ENCODE measurements at places on chromosomes 3 and 15.

DNA sequence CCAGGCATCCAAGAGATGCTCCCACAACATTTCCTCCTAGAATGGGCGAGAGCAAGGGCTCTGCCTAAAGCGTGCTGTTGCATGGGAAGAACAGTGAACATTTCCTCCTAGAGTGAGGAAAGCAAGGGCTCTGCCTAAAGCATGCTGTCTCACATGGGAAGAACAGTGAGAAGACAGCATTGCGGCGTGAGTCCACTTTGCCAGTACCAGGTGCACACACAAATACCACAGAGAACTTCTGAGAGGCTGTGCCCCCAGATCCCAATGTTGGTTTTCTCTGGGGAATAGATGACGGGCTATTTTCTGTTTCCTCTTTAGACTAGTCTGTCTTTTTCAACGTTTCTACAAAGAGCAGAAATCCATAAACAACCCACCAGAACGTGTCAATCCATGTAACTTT is 142.9 kb downstream of the LRRK1 start:
- no peak for DNase-seq

DNA sequence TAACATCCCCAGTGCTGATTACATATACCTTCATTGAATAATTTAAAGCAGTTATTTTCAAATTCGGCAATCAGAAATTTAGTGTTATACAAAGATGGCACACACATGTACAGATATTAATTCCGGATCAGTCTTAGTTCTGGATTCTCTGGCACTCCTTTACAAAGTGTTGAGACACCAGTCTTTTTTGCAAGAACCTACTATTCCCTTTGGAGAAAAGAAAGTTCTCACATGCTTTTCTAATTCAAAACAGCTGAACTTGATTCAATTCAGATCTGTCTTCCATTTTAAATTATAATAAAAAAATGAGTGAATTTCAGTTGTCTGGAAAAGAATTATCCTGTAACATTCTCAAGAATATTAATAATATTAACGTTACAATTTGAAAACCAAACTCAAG is 20.4 kb downstream of the CCDC191 start:
- DNase-seq, result no peak

DNA sequence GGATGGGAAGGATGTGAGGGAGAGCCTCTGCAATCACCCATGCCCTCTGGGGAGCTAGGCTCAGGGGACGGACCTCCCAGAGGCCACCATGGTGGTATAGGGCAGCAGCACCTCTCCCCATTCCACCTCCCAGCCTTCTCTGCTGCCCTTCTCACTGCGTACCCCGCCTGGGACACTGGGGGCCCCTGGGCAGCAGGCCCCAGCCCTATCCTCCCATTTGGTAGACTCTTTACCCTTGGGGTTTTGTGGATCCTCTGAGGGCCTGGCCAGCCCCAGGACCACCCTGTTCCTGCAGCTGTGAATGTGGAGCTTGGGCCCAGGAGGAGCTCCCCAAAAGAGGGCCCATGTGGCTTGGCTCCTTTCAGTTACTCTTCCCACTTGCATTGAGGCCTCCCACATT is 131.9 kb downstream of the DNAJB8 start:
- no peak for DNase-seq

DNA sequence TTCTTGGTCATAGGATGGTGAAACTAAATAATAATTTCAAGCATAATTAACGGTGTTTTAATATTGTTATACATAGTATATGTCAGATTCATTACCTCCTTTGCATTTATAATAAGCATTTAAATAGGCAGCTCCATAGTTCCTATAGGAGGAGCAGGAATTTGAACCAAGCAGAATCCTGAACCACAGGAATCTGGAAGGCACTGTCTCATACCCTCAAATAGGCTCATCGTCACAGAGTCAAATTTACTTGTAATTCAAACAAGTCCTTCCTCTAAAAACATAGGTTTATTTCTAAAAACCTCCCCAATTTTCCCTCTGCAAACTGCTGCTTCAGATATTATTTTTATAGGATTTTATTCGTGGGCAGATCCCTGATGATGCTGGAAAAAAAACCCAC is 376.3 kb upstream of the ARHGEF26 start:
- DNase-seq, result no peak

- DNase-seq, result no peak
Measured at GRCh38 chr3:13080591-13080990, 7.4 kb upstream of the IQSEC1 start.

GRCh38 chr3:23519314-23520208 is 286.2 kb upstream of the UBE2E1 start:
- DNase-seq, result no peak

GRCh38 chr3:196399485-196399945 is 32.7 kb downstream of the UBXN7 start:
- no peak for DNase-seq

DNA sequence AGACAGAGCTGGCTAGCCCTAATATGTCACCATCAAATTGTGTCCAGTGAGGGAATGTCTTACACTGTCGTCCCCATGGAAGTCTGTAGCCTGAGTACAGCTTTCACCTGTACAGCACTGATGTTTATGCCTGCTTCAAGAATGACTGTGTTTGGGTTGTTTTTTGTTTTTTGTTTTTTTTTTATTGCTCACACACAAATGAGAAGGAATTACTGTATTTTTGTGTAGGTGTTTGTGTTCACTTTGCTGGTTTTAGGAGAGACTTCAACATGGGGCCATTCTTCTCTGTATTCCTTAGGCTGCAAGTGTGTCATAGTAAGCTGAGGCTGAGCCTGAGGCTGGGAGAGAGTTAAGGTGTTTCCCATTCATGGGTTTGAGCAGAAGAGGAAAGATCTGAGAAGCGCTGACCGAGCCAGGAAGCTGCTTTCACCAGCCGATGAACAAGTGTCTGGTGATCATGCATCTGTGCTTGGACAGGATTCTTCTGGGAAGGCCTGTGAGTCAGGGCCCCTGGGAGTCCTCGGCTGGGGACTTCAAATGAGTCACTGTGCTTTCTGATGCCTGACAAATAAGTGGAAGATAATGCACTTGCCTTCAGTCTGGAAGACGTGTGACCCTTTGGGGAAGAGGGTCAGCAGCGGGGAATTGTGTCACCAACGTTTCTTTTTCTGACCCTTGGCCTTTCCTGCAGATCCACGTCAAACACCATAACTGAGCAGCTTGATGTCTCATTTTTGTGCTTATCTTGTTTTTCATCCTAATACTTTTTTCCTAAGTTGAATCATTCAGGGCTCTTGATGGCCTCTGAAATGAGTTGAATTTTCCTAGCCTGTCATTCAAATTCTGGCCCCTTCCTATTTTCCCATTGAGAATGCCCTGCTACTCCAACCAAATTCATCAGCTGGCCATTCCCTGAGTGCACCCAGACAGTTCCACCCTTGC is 36.7 kb upstream of the ZBTB38 start:
- no peak for DNase-seq

DNA sequence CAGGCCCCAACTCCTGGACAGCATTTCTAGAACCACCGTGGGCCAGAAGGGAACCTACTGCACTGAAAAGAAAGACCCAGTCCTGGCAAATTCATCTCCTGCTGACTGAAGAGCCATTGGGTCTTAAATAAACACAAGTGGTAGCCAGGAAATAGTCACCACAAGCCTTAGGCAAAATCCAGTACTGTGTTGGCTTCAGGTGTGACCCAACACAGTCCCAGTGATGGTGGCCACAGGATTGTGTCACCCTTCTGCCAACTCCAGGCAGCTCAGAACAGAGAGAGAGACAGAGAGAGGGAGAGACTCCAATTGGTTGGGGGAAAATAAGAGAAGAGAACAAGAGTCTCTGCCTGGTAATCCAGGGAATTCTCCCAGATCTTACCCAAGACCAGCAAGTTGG is 23.1 kb downstream of the NEDD4 start:
- DNase-seq, result no peak

- no peak for DNase-seq
Measured at GRCh38 chr3:29022976-29023375, 257.9 kb upstream of the RBMS3 start.

GRCh38 chr15:62119227-62119864 is 45.7 kb downstream of the C2CD4B start:
- no peak for DNase-seq

GRCh38 chr15:74750751-74751150 is 2.1 kb downstream of the CYP1A2 start:
- DNase-seq, result no peak

GRCh38 chr3:188240189-188240981 is 86.4 kb downstream of the LPP start:
- no peak for DNase-seq

GRCh38 chr3:26766031-26766430 is 143.5 kb downstream of the LRRC3B start:
- DNase-seq, result no peak

GRCh38 chr3:143326983-143327778 is 207.6 kb downstream of the CHST2 start:
- DNase-seq, result no peak

GRCh38 chr15:58469432-58470353 is 37.9 kb downstream of the LIPC start:
- no peak for DNase-seq

DNA sequence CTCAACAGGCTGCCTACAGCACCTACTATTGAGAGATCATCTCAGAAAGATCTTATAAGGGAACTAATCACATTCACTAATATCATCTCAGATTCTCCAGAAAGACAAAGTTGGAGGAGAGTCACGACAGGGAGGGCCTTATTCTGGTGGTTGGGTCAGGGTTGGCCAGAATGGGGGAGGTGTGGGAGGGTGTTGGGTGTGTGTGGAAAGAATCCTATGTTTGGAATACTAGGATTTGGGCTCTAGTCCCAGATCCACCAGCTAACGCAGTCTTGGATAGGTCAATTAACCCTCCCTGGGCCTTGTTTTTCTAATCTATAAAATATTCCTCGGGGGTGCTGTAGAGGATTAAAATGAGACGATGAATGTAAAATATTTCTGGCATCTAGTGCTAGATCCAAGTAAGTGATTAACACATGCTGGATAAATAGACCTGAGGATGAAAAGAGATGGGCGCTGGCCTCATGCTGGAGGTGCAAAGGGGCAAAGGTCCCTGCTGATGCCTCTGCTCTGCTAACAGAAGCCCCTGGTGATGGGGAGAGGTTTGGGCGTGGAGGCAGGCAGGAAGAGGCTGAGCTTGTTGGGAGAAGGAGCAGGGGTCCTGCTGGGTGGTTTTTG is 67.6 kb upstream of the ETV5 start:
- DNase-seq, result no peak

GRCh38 chr15:83547168-83547567 is 100.0 kb downstream of the SH3GL3 start:
- DNase-seq, result no peak

DNA sequence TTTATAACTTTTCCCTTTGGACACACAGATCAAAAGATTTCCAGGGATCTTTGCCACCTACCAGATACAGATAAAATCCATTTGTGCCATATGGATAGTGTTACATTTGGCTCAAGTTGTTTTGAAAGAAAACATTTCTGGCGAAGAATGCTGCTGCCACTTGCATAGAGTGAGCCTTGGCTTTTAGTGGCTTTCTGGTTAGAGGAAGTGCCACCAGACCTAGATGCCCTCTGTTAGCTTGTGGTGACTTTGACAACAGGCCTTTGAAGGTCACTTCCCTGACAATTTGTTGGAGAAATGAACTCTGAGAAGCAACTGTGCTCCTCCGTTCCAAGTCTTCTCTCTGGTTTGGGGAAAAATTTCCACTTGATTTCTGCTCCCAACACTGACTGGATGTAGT is 158.0 kb downstream of the CHST2 start:
- no peak for DNase-seq

- DNase-seq, result no peak
Measured at GRCh38 chr3:8503871-8504610, 2.4 kb downstream of the LMCD1 start.

DNA sequence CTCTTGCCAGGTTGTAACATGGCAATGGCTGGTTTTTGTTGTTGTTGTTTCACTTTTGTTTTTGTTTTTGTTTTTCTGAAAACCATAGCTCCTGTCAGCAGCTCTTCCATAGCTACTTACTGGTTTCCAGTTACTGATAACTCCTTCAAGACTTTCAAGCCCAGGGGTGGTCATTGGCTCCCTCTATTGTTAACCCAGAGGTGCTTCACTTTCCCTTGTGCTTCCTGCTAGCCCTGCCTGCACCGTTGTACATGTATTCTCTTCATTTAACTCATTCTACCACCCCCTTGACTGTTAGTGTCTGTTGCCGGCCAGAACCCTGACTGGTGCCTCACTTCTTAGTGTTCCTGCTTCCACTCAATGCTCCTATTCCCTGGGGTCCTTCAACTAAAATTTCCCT is 4.2 kb upstream of the TRAT1 start:
- no peak for DNase-seq

GRCh38 chr3:70580021-70580420 is 267.6 kb upstream of the MDFIC2 start:
- no peak for DNase-seq

DNA sequence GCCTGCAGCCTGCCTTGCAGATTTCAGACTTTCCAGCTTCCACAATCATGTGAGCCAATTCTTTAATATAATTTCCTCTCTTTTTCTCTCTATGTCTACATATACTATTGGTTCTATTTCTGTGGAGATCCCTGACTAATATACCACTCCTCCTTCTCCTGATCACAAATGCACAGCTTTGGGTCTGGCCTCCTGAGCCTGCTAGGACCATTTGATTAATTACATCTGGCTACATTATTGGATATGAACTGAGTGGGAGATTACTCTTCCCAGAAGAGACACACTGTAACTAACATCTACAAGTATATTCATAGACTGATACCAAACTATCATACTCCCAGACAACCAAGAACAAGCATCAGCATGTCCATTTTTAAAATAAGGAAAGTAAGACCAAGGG is 188.9 kb upstream of the LMCD1 start:
- DNase-seq, result no peak

DNA sequence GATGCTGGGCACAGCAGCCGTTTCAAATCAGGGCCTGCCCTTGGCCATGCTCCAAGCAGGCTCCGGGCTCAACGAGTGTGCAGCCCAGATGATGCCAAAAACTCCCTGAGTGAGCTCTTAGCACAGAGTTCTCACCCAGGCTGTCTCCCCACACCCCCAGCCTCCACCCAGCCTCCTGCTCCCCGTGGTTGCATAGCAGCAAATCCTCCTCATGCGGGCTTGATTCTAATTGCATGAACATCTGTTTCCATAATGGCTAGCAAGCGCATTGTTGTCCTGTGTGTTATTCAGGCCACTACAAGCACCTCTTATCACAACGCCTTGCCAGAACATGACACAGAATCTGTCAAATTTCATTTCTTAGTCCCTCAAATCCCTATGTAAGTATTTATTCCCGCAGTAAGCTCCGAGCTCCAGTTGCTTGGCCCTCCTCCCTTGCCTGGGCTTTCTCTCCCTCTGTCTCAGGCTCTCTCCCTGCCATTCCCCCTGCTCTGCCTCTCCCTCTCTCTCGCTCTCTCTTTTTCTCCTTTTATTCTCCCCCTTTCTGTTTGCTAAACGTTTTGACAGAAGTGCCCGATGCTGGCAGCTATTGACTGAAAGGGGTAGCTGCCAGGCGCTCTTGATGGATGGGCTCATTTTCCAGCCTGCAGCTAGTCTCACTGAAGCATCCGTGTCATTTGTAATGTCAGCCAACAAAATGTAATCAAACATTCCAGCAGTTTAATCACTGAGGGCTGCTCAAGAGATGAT is 306.5 kb downstream of the IL20RB start:
- no peak for DNase-seq

- DNase-seq, result no peak
Measured at GRCh38 chr3:171249245-171249644, 211.0 kb downstream of the TNIK start.

- no peak for DNase-seq
Measured at GRCh38 chr3:52024765-52025452, 29.2 kb upstream of the RPL29 start.

GRCh38 chr3:16280671-16281070 is 15.7 kb downstream of the OXNAD1 start:
- no peak for DNase-seq

All from cortex of kidney (tissue), 1 donor.